ENCODE measurements at places on chromosomes 2 and 18.

DNA sequence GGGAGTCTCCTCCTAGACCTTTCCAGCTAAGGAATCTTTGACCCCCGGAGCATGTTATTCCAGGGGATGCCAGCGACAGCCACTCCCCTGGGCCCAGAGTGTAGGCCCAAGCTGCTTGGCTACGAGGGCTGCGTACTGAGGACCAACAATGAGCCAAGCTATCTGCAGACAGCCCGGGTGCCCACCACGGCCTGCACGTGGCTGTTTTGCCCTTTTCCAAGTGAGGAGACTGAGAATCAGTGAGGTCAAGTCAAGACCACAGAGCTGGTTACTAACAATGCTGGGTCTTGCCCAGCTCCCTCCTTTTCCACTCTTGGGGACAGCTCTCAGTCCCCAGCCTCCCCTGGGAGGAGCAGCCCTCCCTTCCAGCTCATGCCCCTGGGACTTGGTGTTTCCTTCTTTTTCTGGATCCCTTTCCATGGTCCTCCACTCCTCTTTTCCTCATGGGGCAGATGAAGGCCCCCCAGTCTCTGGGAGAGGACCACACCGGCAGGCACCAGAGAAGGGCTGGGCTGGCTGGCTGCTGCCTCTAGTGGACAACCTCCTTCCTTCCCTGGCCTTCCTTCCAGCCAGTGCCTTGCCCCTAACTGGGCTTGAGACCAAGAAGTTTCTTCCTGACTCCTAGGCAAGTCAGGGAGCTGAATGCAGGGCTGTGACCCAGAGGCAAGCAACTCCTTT, 550 bp upstream of the MALL start:
- no peak for DNase-seq

DNA sequence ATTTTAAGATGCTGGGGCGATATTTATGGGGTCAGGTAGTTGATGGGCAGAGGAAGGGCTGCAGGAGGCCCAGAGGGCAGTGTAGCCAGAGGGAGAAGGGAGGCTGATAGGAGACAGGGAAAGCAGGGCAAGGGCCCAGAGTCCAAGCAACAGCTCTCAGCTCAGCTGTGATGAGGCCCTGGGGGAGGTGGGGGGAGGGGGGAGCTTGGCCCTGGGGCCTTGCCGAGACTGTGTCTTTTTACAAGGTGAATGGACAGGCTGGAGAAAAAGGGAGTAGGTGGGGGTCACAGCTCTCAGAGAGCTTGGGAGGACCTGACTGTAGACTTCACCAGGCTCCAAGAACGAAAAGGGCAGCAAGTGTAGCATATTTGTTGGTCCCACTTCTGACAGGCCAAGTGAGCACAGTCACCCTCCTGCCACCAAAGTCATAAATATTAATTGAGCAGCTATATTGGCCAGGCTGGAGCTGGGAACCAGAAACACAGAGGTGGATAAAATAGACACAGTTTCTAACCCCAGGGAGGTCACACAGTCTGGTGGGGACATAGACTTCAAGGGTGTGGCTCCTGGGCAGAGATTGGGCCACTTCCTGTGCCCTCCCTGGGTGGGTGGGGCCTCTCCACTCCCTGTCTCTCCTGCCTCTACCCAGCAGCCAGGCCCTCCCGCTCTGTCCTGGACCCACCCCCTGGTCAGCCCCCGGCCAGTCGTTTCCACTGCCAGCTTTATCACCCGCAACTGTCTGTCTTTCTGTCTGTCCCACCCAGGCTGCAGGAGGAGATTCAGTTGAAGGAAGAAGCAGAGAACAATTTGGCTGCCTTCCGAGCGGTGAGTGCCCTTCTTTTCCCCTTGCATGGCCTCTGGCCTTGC, 1.4 kb downstream of the DES start:
- DNase-seq = no peak

GRCh38 chr2:43887176-43887575, 48.4 kb downstream of the ABCG8 start:
- no peak for DNase-seq

DNA sequence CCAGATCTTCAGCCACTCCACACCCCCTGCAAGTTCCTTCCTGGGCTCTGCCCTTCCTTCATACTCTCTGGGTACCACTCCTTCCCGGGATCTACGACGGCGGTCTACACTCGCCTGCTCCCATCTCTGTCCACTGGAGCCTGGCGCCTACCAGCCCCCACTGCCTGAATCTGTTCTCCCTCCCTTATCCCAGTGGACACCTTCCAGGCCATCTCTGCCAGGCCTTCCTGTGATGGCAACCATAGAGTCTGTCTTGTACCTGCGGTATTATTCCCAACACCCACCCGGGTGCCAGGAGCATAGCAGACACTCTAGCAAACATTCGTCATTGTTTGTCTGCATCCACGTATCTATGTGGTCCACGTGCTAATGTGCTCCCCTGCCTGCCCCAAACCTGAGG, 140.9 kb downstream of the ZFP36L2 start:
- no peak for DNase-seq

GRCh38 chr18:13574355-13574754, 152.0 kb downstream of the FAM210A start:
- no peak for DNase-seq

DNA sequence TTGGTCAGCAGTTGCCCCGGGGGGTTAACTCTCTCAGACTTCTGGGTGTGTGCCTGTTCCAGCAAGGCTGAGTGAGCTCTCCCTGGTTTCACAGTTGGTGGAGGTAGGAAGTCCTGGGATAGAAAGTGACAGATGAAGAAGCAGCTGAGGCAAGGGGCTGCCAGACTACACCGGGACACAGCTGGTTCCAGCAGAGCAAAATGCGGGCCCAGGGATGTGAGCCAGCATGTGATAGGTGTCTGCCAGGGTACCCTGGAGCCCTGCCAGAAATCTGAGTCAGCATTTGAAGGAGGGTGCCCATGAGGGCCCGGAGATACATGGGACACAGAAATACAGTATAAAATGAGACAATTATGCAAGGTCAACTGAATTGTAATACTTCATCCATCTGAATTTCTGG, 79.3 kb upstream of the LGALSL start:
- no peak for DNase-seq

- DNase-seq = no peak
Measured at GRCh38 chr2:239095460-239096081, 247.7 kb downstream of the TWIST2 start.

DNA sequence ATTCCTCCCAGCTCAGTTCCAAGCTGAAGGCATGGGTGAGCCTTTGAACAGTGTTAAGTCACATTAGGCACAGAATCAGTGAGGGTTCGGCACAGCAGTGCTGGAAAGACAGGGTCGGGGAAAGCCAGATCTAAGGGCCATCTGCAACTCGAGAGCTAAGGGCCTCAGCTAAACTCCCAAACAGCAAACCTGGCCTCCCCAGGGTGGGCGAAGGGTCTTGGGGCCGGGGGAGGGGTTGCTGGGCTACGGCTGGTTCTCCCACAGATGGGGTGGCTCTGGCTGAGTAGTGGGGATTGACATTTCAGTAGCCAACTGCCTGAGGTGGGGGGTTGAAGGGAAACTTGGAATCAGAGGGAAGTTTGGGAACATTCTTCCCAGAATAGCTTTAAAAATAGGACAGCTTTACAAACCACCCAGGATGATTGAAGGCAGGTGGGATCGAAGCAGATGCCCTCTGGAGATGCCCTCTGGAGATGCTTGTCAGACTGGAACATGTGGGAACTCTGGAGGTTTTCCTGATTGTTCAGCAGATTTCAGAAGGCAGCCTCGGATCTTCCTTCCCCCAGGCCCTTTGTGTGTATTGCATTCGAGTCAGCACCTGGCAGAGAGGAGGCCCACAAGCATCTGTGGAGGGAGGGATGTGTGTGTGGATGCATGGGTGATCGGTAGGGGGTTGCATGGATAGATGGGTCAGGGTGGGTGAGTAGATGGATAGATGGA, 156.4 kb downstream of the SMAD7 start:
- DNase-seq = no peak

- DNase-seq = peak; percentile 63
Measured at GRCh38 chr2:148874868-148875341, at the start of gene KIF5C. Gene KIF5C (plus strand): TSS chr2:148875227. CDS start chr2:148875618, 391 bp downstream.

GRCh38 chr2:231464576-231465540, 574 bp upstream of the NCL start:
- peak; percentile 54 for DNase-seq

GRCh38 chr18:4284528-4284927, 170.6 kb downstream of the DLGAP1 start:
- no peak for DNase-seq

GRCh38 chr18:50947899-50948298, 19.9 kb upstream of the ELAC1 start:
- no peak for DNase-seq

- DNase-seq = no peak
Measured at GRCh38 chr18:58473071-58473470, 155.8 kb downstream of the ALPK2 start.

DNA sequence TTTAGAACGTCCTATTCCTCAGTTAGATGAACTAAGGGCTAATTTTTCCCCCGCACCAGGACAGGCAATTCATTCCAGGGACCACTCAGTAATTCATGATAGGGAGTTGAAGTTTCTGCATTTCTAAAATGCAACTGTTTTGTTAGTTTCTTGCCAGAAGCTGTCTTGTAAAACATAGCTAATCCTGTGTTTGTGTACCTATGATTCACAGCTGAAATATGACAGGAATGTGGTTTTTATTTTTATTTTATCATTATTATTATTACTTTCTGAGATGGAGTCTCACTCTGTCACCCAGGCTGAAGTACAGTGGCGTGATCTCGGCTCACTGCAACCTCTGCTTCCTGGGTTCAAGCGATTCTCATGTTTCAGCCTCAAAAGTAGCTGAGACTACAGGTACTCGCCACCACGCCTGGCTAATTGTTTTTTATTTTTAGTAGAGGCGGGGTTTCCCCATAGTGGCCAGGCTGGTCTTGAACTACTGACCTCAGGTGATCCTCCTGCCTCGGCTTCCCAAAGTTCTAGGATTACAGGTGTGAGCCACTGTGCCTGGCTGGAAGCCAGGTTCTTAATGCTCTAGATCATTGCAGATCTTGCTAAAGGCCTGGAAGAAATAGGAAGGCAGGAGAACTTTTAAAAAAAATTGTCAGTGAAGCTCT, 154.8 kb upstream of the FHL2 start:
- DNase-seq = no peak

- no peak for DNase-seq
Measured at GRCh38 chr18:10432781-10433180, 21.7 kb upstream of the APCDD1 start.

GRCh38 chr2:49687918-49688317, 533.6 kb upstream of the FSHR start:
- no peak for DNase-seq

DNA sequence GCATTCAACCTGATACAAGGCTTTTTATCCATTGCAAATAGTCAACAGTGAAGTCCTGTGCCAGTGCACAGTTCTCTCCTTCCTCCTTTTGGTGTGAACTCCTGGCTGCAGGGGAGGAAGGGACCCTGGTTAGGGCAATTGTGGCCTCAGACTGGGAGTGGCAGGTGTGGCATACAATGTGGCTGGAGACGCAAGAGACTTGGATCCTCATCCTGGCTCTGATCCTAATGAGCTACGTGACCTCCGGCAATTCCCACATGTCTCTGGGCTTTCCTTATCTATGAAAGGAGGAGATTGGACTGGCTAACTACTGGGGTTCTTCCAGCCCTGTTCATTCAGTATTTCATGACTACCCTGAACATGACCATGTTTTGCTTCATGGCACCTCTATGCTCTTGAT, 10.5 kb upstream of the IL1A start:
- no peak for DNase-seq

GRCh38 chr2:140551287-140551686, 1579.5 kb downstream of the LRP1B start:
- DNase-seq = no peak

DNA sequence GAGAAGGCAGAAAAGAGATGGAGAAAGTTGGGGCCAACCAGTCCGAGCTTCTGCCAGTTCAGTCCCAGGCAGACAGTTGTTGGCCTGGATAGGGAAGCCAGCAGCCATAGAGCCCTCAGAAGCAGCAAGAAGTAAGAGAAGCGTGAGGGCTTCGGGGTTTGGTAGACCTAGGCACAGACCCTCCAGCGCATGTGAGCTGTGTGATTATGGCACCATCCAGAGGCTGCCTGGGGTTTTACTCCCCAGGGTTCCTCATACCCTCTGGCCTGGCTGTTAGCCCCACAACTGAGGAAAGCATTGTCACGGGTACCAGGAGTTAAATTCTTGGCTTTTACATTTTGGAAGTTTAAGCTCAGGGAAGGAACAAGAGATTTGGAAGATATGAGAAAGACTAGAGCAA, 93.7 kb upstream of the RAB6C start:
- DNase-seq = no peak

DNA sequence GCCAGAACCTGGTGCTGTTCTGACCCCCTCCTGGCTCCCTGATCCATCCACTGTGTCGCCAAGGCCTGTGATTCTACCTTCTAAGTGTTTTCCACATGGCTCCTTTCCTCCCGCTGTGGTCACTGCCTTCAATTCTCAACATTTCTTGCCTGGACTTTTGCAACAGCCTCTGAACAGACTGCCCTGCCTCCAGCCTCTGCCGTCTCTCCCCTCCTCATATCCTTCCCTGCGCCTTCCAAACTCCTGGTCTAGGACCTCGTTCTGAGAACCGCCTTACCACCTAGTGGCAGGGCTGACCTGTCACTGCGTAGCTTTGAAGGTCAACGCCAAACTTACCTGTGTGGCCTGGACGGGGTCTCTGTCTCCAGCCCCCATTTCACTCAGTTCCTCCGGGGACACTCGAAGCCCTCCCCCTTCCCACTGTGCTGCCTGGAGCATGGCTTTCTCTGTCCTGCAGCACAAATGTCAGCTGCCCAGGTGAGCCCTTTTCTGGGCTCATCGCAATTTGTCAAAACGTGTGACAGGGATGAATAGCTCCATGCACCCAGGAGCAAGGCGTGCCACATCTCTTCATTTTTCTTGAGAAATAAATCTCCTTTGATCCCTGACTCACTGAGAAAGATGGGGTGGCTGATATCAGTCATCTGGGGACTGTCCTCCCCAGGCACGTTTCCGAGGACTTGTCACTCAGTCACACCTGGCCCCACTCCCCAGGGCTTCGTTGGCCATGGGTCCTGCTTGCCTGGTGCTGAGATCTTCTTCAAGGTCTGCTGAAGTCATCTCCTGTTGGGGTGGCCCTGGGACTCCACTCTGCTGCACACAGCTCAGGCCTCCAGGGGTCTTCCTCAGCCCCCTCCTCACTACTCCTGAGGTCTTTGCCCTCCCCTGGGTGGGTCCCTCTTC, 46.7 kb downstream of the LDLRAD4 start:
- no peak for DNase-seq

DNA sequence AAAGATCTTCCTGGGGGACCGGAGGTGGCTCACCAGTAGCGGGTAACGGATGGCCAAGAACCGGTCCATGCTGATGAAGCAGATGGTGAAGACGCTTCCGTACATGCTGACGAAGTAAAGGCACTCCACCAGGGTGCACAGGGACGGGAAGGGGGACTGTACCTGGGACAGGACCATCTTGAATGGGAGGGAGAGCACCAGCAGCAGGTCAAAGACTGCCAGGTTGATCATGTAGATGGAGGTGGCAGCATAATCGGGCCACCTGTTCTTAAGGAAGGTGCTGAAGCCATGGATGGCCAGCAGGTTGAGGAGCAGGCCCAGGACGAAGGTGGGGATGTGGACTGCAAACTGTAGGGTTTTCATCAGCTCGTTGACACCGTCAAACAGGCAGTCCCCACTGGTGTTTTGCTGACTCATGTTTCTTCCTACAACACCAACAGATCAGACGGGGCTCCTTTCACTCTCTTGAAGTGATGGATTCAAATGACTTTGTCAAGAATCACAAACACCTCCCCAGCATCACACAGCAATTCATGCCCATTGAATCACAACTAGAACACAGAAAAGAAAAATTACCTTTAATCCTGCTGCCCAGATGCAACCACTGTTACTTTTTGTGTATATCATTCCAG, 14.4 kb downstream of the GPR55 start:
- DNase-seq = no peak

GRCh38 chr2:206049392-206049791, 36.6 kb downstream of the INO80D start:
- DNase-seq = no peak

Measured in D721Med (cell line).